ENCODE measurements at places on chromosomes 4 and X. TPM values are rescaled to one million over a fixed set of nuclear protein-coding genes. Genes with fewer than 3 reads are reported as not detected.
A peak's percentile ranks its signal among the peaks of the same experiment; 100 is the strongest.

CABS1 gene
- total RNA-seq, result not detected

LRBA gene
- total RNA-seq, result 77.7 TPM

AFAP1 gene
- 29.7 TPM for total RNA-seq

COL4A5 gene
- 7.0 TPM for total RNA-seq

SLITRK2 gene
- 0.02 TPM for total RNA-seq

NPNT gene
- total RNA-seq, result 39.1 TPM

NCAPG gene
- total RNA-seq, result 10.7 TPM

RBMXL3 gene
- total RNA-seq, result not detected

SHROOM4 gene
- total RNA-seq, result 2.2 TPM

DNA sequence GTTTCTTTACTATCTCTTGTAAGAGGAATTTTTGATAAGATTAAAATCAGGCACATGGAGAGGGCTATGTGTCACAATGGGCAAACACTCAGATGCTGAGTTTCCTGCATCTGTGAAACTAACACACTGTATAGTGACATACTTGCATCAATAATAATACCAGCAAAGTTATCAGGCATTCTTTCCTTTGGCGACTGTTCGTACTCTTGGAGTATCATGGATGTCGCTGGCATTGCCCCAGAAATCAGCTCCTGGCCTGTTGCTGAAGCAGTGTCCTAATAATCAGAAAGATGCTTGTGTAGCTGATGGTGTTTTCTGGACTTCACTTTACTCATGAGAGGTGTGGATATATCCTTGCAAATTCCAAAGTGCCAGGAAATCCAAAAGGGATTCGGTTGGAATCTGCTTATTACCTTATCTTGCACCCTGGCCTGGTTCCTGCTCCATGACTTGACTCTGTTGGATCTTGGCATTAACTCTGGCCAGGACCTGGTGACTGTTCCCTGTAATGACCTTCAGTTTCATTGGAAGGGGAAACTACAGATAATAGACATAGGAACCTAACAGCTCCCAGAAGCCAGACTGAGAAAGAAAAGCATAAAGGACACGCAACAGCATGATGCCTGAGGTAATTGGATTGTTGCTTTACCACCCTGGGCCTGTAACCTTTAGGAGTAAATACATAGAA lies 762.5 kb upstream of the GRIA3 start:
- no peak for DNase-seq

DNA sequence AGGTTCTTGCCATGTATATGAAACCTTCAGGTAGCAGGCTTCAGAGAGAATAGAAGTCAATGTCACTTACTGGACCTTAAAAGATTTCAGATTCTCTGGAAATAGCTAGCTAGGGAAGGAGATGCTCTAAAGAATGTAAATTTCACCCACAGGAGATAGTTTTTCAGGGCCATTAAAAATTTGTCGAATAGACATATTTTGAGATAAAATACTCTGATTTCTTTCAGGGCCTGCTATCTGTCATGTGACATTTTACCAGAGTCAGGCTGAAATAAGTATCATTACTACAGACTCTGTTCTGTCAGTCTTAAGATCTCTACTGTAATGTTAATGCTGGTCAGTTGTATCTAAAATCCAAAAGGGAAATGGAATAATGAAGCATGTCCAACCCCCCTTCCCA lies 15.7 kb upstream of the IL15 start:
- DNase-seq, result no peak

GRCh38 chr4:81651243-81651899 lies 179.7 kb upstream of the RASGEF1B start:
- DNase-seq, result no peak

DNA sequence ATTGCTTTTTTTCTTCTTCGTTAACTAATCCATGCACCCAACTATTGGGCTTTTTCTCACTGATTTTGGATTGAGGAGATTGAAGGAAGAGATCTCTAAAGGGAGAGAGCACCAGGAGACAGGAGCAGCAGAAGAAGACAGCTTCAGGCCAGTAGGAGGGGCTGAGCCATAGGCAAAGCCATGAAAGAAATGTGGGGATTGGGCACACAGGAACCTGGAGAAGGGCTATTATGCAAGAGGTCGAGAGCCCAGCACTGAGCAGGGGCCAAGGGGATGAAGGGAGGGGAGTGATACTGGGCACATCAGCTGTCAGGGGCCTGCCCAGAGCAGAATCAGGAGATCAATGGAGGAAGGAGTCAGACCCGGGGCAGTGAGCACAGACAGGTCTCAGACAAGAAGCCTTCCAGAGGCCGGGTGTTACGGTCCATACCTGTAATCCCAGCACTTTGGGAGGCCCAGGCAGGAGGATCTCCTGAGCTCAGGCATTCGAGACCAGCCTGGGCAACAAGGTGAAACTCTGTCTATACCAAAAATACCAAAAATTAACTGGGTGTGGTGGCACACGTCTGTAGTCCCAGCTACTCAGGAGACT lies 140.9 kb downstream of the BCOR start:
- no peak for DNase-seq

DNA sequence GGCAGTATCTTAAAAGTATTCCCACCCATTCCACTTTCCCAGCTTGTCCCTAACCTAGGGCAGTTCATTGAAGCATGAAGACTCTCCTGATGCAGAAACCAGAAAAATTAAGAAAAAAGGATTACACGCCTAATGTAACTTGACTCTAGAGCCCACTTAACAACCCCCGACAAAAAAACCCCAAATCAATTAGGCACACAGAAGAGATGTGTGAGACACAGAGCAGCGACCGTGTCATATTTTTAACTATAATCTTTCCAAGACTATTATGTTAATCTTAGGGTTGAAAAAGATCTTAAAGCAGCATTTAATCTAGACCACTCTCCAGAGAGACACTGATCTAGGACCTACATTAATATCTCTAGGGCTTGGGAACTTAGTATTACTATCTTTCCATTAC lies 1.3 kb downstream of the YTHDC1 start:
- no peak for DNase-seq

DNA sequence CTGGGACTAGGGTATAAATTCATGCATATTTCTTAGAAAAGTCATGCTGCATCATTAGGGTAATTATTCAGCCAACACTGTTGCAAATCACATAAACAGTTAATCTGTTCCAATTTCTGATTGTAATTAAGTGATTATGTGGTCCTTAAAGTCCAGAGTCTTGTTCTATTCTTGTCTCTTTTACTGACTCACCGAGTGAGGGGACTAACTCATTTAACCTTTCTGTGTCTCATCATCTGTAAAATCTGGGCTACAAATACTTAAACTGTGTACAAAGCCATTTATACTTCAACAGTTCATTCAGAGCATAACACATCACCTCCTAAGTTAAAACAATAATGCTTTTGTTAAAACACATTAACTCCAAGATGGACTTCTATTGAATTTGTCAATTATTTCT lies 65.4 kb upstream of the KLHL13 start:
- DNase-seq, result no peak

GRCh38 chr4:140336730-140337129 lies 36.7 kb upstream of the SCOC start:
- no peak for DNase-seq

DNA sequence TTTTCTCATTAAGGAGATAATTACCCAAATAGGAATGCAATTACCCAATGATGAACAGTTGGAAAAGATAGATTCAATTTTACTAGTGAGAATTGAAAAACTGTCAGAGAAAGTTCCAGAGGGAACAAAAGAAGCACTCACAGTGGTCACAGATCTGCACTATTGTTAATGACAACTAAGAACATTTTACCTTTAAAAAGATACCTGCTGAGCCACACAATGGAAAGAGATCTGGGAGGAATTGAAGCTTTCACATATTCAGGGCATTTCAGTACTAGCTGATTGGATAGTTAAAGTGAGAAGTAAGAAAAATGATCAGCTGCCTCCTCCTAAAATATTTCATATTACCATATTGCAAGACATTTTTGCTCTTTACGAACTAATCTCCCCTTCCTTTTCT lies 1822.2 kb downstream of the STIM2 start:
- DNase-seq, result no peak

DNA sequence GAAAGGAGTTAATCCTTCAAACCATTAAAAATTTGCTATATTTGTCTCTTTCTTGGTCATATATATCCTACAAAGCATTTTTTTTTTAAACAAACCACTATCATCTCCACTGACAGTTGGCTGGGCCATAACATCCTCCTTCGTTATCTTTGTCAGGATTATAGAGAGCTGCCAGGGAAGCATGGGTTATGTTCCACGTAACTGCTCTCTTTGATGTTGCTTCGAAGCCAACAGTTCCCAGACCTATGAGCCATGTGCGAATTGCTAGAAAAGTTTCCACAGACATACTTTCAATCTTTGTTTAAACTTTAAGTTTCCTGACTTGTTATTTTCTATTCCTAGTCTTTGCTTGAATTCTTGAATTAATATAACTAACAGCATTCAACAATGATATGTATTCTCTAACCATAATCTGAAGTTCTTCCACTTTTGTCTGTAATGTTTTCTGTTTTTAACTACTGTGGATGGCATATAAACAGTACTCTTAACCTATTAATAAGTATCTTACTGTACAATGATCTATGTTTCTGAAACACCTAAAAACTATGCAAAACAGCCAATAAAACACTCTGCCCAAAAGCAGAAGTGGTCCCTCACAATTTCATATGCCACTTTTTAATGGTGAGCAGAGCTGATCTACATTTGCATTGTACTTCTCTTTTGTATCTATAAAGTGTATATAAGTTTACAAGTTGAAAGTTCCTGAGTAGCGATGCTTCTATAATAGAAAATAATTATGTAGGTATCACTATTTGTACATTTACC lies 37.9 kb downstream of the EREG start:
- no peak for DNase-seq

GRCh38 chr4:132992686-132993085 lies 156.4 kb upstream of the PCDH10 start:
- DNase-seq, result no peak

- DNase-seq, result no peak
Measured at GRCh38 chr4:10334506-10335028, 122.7 kb downstream of the ZNF518B start.

- no peak for DNase-seq
Measured at GRCh38 chr4:123966990-123967769, 570.6 kb downstream of the SPRY1 start.

DNA sequence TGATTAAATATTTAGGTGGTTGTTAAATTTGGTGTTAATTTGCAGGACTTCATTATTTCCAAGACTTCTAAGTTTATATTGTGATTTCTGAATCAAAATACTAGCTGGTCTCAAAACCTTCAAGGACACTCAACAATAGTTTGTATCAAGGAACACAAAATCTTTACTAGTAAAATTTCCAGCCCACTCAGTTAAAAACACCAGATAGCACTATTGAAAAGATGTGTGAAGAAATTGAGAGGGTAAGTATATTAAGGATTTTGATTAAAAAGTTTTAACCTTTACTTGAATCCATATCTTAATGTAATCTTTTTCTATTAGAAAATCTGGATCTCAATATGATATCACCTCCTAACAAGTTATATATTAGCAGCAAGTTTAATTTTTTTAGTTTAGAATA lies 89.3 kb upstream of the UGT8 start:
- no peak for DNase-seq

DNA sequence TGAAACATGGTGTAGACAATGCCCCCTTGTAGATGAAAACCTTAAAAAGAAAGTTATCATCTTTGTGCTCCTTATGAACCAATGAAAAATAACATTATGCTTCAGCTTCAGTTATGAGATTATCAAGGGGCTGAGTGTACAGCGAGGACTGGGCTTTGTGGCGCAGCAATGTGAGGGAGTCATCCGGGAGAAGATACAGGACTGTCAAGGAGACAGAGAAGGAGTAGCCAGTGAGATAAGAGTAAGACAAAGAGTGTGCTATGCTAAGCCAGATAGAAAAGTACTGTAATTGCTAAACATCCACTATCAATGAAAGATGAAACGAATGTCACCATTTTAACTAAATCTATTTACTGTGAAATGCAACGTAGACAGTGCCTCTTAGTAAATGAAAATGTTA lies 3.6 kb upstream of the KLHL15 start:
- no peak for DNase-seq

- peak; percentile 53 for DNase-seq
Measured at GRCh38 chrX:123884809-123885408, 25.1 kb downstream of the XIAP start.

- DNase-seq, result no peak
Measured at GRCh38 chrX:4754878-4755604, 1041.6 kb upstream of the PRKX start.

GRCh38 chr4:13540446-13541175 lies 3.7 kb downstream of the NKX3-2 start:
- DNase-seq, result no peak

- DNase-seq, result no peak
Measured at GRCh38 chr4:174058846-174059245, 224.6 kb downstream of the FBXO8 start.

DNA sequence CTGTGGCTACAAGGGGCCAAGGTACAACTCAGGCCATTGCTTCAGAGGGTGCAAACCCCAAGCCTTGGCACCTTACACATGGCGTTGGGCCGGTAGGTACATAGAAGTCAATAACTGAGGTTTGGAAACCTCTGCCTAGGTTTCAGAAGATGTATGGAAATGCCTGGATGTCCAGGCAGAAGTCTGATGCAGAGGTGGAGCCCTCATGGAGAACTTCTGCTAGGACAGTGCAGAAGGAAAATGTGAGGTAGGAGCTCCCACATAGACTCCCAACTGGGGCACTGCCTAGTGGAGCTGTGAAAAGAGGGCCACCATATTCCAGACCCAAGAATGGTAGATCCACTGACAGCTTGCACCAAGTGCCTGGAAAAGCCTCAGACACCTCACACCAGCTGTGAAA lies 92.1 kb upstream of the SFRP2 start:
- no peak for DNase-seq

- DNase-seq, result no peak
Measured at GRCh38 chr4:907691-908425, 24.3 kb downstream of the GAK start.

DNA sequence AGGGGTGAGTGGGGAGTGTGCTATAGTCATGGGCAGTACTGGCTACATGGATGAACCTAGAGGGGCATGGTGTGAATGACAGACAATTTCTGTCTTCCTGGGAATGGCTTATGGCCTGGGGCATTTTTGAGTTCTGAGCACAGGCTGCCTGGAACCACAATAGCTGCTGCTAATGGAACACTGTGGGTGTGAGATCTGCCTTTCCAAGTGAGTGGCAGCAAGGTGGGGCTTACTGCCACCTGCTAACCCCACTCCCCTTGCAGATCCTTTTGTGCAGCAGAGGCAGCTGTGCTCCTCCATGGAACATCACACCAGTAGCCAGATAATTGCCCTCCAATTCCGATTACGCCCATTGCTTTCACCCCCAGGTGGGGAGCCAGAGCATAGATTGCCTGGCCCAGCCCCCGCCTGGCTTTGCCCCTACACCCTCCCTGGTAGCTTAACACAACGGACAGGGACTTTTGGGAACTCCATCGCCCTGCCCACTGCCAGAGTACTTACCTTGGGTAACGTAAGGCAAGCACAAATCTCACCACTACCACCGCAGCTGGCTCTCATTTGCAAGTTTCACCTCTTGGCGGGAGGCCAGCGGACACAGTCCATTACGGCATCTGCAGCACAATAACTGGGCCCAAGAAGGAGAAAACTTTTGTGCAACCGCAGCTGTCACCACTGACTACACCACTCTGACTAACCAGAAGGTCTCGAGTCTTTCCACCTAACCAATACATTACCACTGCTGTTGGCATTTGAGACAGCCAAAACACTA lies 421.2 kb upstream of the NWD2 start:
- no peak for DNase-seq
